ENCODE measurements at places on chromosomes 2 and 18.

- peak; percentile 28 for DNase-seq
Measured at GRCh38 chr2:66901344-66901743, 466.4 kb downstream of the MEIS1 start.

DNA sequence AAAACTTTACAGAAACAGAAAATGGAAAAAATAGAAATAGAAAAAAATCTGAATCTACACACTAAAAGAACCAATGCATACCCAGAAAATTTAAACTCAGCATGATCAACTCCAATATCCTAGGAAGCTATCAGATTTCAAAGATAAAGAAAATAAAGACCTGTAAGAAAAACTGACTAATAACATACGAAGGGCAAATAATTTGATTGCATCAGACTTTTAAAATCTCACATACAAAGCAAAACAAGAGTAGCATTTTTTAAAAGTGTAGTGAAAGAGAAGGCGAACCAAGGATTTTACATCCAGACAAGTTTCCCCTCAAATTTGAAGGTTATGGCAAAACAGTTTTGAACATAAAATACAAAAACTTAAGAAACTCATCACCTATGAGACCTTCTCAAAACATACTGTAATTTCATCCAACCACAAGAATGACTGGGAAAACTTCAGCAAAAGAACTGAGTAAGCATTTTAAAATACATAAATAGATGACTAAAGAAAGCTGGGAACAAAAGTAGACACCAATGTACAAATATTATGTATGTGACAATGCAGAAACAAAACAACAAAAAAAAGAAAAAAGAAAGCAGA lies 54.8 kb downstream of the NBAS start:
- peak; percentile 47 for DNase-seq

DNA sequence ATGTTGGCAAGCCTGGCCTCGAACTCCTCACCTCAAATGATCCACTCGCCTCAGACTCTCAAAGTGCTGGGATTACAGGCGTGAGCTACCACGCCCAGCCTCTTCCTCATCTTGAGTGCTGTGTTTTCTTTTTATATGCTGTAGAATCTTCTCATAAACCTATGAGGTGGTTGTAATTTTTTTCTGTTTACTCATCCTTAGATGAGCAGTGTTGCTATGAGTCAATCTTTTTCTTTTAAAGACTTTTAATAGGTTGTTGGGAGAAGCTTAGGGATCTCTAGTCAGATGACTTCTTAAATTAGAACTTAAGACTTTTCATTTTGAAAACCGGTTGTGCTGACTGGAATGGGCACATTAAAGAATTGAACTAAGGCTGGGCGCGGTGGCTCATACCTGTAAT lies 8.7 kb upstream of the AAK1 start:
- peak; percentile 52 for DNase-seq

DNA sequence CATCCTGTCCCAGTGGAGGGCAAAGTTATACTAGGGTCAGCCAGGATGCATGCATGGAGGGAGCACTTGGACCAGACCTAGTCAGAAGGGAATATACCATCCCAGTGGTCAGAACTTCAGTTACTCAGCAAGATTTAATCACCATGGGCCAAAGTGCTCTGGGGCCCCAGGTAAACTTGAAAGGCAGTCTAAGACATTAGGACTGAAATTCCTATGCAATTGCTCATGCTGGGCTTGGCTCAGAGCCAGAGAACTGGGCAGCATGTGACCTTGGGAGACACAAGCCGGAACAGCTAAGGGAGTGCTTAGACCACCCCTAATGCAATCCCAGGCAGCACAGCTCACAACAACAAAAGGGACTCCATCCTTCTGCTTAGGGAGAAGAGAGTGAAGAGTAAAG lies 401.3 kb downstream of the KCNJ3 start:
- no peak for DNase-seq

GRCh38 chr2:235170536-235171521 lies 219.0 kb downstream of the SH3BP4 start:
- peak; percentile 56 for DNase-seq

- no peak for DNase-seq
Measured at GRCh38 chr2:20143263-20143662, 81.7 kb downstream of the SDC1 start.

GRCh38 chr2:38214209-38214717 lies 138.3 kb upstream of the CYP1B1 start:
- DNase-seq, result no peak

- peak; percentile 56 for DNase-seq
Measured at GRCh38 chr2:48600917-48601316, 16.7 kb upstream of the GTF2A1L start.

DNA sequence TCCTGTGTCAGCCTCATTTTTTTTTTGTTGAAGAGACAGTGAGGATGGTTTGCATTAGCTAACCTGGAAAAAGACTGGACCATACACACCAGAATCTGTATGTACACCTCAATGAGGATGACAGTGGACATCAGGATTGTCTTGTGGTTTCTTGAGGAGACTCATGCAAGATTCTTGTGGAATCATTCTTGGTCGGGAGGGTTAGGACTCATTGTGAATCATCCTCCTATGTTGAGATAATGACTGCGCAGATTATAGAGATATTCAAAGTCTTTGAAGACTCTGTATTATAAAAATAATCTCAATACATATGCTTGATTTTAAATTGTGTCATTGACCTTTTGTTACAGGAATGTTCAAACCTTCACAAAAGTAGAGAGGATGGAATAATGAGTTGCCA lies 49.1 kb upstream of the DOCK10 start:
- peak; percentile 86 for DNase-seq

DNA sequence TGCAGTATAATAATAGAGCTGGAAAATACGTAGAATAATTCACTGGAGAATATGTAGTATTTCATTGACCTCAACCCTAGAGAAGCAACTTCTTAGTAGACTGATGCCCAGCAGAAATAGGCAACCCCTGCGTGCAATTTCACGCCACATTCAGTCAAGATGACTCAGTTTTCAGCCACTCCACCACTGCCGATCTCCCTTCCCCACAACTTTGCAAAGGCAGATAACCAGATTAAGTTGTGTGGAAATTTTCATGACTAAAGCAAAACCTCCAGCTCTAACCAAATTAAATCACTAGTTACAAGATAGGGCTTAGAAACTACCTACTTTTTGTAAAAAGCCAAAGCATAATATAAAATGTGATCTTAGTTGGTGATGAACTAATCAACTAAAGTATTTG lies 63.3 kb upstream of the STK17B start:
- peak; percentile 53 for DNase-seq

DNA sequence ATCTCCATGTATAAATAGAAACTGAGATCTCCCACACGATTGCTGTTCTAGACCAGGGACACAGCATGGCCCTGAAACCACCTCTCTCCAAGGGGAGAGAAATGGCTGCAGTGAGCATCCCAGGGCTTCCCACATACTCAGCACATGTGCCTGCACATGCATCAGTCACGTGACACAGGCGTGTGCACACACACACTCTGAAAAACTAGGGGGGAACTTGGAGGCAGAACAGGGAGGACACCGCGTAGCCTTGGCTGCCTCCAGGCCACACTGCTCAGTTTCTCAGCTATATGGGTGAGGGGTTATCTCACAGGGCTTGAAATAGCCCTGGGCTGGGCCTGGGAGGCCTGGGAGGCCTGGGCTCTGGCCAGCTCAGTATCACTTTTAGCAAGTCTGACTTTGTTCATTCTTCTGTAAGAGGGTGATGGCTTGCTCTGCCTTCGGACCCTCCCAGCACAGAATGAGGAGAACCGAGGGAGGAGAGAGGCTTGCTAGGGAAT lies 66.9 kb downstream of the EMX1 start:
- no peak for DNase-seq

DNA sequence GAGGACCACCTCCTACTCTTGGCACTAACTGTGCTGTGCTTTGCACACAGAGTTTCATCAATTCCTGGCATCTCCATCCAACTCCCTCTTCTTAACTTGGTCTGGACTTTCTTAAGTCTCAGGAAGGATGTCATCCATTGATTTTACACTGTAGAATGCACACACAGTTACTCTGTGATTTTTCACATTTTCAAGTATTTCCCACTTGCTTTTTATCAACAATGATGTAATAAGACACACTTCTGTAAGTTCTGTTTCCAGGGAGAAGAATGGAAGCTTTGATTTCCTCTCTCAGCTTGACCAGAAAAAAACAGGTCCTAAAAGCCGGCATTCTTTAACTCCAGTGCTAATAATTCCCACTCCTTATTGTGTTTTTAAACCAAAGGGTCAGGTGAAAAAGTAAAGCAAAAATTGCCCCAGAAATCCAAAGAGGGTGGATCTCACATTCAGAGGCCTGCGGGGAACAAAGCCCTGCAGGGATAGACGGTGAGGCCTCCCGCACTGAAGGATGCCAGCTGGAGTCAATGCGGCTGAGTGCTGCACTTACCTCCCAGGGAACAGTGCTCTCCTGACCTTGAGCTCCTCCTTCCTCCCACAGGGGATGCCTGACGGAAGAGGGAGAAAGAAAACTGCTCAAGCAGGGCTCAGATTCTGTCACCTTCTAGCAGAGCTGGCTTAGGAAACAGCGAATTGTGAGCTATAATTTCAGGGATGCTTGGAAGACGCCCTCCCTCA lies 83.1 kb downstream of the PDCL3 start:
- DNase-seq, result no peak

GRCh38 chr18:48183613-48184012 lies 225.6 kb downstream of the ZBTB7C start:
- no peak for DNase-seq

DNA sequence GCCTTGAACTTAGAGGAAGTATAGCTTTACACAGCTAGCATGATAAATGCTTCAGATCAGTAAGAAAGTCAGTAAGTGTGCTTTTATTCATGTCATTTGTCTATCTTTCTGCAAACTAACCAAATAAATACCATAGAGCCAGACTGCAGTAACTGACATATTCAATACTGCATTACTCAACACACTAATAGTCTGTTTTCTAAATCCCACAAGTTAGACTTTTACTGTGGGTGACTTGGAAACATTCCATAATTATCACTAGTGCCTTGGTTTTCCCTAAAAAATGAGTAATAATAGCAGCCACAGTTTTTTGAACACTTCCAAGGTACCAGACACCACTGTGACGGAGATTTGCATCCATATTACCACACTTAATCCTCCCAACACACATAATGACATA lies 33.0 kb downstream of the ACVR1 start:
- DNase-seq, result no peak

DNA sequence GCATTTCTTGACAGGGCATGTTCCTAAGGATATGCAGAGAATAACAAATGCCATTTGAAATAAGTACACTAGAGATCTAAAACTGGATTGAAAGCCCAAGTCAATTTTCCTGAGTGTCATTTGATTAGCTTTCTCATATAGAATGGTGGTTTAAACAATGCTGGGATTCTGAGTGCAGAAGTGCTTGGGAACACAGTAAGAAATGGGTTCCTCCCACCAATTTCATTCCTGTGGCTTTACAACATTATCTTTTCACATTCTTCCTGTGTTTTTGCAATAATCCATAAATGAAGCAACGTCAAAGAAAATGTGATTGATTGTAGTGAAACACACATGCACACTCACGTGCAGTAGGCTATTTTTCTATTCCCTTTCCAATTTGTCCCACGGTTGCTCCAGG lies 1858.4 kb upstream of the PIK3C3 start:
- DNase-seq, result no peak

GRCh38 chr18:55064760-55065159 lies 105.5 kb upstream of the CCDC68 start:
- no peak for DNase-seq

DNA sequence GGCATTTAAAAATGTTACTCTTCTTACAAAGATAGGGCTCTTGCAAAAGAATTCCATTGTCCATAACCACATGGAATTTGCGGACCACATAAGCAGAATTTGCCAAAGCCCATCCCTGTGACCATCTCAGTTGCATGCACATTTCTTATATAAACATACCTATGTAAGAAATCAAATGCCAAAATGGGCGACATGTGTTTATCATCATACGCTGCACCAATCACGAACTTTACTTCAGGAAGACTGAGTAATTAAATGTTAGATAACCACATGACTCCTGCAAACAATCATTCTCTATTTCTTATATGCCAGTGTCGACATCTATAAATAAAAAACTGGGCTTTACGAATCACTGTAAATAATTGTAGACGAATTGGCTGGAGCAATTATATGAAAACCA lies 186.1 kb upstream of the RBMS1 start:
- no peak for DNase-seq

- DNase-seq, result no peak
Measured at GRCh38 chr2:74542978-74543377, 10.8 kb downstream of the LOXL3 start.

DNA sequence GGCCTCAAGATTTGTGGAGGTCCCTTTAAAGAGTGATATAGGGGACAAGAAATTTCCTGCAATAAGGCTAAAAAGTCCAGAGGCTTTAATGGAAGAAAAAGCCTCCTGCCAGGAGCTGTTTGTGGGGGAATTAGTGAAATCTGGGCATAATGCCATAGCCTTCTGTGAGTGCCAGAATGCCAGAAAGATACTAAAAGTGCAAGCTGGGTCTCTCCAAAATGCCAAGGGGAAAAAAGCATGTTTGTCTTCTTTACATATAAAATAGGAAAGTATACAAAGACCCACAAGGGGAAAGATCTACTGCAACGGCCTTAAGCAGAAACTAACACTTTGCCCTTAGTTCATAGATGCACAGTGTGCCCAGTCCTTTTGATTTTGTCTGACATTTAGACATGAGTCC lies 647.7 kb upstream of the ZNF804A start:
- no peak for DNase-seq

GRCh38 chr2:13014783-13015182 lies 298.0 kb downstream of the TRIB2 start:
- DNase-seq, result no peak

DNA sequence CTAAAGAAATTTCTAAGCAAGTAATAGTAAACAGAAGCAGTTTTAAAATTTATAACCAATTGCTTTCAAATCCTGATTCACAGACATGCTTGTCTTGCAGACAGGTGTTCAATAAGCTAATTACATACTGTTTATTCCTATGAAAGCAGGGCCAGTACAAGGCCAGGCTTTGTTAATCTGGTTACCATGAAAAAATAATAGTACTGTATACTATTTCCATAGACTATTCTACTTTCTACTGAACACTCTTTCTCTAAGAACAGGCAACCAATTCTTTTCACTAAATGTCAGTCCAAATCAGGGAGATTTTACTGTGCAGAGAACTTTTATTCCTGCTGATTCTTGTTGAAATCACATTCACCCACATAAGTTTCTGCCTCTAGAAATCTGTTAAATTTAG lies 2.9 kb upstream of the SRSF7 start:
- DNase-seq, result no peak

GRCh38 chr2:45567974-45568789 lies 42.9 kb downstream of the SRBD1 start:
- DNase-seq, result no peak

- no peak for DNase-seq
Measured at GRCh38 chr2:197348721-197349360, 38.3 kb upstream of the ANKRD44 start.
